ENCODE measurements at places on chromosomes 5 and 9. TPM values are rescaled to one million over a fixed set of nuclear protein-coding genes. Genes with fewer than 3 reads are reported as not detected.

DNA sequence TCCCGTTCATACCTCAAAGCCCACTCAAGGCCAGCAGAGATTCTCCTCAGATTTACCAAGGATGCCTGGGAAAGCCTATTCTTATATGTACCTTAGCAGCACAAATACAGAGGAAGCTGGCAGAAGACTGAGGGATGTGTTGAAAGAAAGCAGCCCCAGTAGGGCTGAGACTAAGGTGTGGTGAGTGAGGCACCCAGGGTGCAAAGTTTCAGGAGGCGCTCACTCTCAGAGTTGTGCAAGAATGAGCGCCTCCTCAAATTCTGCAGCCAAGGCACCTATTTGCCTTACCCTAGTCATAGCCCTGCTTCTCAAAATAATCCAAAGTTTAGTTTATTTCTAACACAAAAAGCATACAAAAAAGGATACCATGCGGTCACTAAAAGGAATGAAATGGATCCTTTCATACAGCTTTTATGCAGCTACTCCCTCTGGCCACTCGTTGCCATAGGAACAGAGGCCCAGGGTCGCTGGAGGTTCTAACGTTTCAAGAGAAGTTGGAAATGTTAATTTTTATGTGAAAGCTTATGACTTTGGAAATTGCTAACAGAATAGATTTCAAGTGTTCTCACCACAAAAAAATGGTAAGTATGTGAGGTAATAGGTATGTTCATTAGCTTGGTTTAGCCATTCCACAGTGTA is 79.7 kb upstream of the SMIM23 start:
- no peak for DNase-seq

- DNase-seq: no peak
Measured at GRCh38 chr5:84362061-84362720, 22.5 kb downstream of the EDIL3 start.

DNA sequence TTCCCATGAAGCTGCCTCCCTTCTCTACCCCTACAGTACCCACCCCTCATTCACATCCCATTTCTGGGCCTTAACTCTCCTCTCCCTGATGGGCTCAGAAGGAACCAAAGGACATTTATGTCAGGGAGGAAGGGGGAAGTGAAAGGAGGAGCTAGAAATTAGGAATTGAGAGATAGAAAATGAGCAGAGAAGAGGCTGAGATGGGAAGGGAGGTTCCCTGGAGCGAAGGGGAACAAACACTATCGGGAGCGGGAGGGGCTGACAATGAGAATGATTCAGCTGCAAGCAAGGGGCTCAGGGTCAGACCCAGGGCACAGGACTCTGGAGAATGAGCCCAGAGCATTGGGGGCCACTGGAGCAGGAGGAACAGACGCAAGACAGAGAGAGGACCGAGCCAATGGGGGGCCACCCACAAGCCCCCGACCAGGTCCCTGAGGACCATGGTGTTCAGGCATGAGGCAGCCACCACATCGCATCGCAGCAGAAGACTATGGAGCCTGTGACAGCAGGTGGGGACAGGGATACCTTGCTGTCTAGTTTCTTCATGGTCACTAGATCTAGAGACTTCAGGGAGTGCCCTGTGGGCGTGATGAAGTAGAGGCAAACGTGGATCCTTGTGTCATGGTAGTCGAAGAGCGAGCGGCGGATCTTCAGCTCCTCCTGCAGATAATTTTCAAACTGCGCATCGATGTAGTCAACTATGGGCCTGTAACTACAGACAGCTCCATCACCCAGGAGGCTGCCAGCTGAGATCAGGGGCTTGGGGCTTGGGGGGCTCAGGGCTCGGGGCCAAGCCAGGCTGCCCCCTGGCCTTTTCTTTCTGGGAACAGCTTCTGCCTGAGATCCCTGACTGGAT is 13.6 kb downstream of the SEPTIN8 start:
- DNase-seq: no peak

- DNase-seq: no peak
Measured at GRCh38 chr5:81665795-81666194, 85.1 kb downstream of the SSBP2 start.

The ALDH1A1 gene
- 353 TPM for total RNA-seq

- no peak for DNase-seq
Measured at GRCh38 chr5:133927300-133928180, 40.9 kb downstream of the C5orf15 start.

- DNase-seq: no peak
Measured at GRCh38 chr9:107137495-107138202, 145.4 kb upstream of the RAD23B start.

- DNase-seq: no peak
Measured at GRCh38 chr9:135857371-135857786, 50.0 kb downstream of the CAMSAP1 start.
